Gastroesophageal sphincter (tissue), 4 donors: ENCODE measurements at places on chromosomes 3 and 15.

DNA sequence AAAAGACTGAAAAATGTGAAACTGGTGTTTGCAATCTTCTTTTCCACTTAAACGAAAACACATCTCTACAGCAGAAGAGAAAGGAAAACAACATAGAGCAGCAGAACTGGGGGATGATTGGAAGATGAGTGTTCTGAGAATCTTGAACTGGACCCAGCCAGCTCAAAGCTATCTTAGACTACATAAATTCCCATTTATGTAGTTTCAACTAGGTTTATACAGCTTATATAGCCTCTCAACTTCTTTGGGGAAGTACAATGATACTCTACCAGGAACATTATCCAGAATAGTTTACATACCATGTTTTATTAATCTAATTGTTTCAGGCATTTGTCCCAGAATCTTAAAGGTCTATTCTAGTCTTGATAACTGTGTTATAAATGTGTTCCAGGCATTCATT is 658.2 kb upstream of the LMCD1 start:
- no peak for ATAC-seq

DNA sequence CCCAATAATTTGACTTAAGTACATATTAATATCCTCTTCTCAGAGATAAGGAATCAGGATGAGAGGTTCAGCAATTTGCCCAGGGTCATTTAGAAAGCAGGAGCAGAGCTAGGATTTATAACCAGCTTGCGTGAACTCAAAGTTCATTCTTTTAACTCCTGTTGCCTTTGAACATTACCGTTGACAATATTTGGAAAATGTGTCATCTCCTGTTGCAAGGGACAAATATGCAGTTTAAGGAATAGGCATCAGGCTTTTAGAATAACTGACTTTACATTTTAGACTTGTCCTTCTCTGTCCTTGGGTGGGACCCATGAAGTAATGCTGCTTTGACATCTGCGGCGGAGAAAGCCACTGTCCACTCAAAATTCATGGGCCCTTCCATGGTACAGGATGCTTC is 252.2 kb upstream of the RGMA start:
- ATAC-seq, result no peak

GRCh38 chr15:33135355-33135781 is 59.1 kb downstream of the FMN1 start:
- ATAC-seq, result peak; percentile 78

DNA sequence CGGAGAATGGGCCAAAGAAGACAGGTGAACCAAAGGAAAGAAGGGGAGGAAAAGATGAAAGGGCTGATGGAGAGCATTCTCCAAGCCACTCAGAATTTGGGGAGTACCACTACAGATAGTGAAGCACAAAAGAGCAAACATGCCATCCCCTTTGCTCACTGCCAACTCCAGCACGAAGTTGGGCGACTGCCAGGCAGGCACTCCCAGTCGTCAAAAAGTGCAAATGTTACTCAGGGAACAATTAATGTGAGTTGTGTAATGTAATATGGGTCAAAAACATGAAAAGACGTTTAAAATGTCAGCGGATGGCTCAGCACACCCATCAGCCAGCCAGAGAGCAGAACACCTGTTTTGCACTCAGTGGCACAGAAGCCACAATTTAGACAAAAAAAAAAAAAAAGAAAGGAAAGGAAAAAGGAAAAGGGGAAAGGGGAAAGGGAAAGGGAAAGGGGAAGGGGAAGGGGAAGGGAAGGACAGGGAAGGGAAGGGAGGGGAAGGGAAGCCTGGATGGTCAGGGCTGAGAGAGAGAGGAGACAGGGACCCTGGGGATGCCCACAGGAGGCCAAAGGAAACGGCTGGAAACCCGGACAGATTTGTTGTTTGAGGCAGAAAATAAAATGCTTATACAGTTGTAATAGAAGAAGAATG is 82.7 kb downstream of the COL8A1 start:
- no peak for ATAC-seq

DNA sequence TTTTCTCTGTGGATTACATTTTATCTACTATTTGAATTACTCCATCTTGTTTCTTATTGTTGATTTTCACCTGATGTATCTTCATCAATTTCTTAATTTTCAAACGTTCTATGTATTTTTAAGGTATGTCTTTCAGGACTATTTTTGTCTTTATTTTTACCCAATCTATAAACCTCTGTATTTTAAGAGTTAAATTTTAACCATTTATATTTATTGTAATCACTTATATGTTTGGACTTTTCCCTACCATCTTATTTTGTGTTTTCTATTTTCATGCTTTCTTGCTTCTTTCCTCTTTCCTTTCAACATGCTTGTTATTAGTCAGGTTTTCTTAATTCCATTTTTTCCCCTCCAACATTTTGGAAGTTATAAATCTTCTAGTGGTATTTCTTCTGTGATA is 49.5 kb upstream of the NR2E3 start:
- no peak for ATAC-seq

DNA sequence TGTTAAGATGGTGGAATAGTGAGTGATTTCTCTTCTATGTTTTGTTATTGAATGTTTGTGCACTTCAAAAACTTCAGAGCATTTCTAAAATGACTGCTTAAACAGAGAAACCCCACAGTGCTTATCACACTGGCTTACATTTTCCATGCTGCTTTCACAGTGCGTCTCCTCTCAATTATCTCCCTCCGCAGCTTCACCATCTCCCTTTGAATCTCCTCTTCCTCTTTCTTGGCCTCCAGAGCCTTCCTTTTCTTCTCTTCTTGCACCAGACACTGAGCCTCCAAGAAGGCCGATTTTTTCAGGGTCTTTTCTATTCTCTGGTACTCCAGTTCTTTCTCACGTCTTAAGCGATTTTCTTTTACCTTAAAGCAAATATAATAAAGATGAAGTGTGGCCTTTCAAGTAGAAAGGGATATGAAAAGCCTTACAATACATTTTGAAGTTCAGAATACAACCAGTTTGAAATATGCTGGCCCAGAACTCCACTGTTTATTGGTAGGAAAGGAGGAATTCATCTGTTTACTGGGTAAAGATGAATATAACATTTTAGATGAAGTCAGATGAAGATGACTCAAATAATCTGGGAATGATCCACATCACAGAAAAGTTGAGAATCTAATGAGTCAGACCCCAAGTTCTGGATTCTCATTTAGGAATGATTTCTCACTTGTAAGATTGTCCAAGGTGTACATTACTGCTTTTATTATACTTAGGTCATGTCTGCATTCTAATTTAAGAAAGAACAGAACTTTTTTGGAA is 21.4 kb downstream of the CCDC191 start:
- no peak for ATAC-seq

- no peak for ATAC-seq
These were observed 1109.0 kb downstream of the TUSC7 start for GRCh38 chr3:117818592-117818991.

DNA sequence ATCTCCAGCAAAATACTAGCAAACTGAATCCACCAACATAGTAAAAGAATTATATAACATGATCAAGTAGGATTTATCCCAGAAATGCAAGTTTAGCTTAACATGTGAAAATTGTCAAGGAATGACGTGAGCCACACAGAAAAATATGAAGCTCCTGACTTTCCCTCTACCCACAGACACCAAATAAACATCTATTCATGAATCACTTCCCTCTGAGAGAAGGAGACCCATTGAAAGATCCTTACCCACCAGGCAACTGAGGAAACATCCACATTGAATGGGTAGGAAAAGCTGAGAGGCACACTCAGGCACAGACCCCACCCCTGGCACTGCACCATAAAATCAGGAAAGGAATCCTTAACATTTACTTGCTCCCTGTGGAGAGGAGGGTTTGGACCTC is 102.2 kb upstream of the MANF start:
- ATAC-seq, result no peak

DNA sequence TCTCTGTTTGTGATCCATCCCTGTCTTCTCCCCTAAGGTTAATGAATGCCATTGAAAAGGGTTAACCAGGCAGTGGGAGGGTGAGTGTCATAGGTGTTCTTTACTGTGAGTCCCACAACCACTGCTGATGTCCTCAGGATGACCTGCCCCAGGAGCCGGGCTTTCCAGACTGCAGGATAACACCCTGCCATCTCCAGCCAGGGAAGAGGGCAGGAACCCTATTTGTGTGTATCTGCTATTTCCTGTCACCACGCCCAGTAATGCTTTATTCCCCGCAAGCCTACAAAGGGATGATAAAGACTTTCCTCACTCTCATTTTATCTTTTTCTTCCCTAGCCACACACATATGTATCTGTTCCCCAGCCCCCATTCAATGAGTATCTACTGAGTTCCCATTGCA is 15.6 kb upstream of the CTXND1 start:
- no peak for ATAC-seq
